ENCODE measurements at places on chromosomes 6 and 20.

GRCh38 chr20:53406580-53406979 is 187.1 kb downstream of the ZNF217 start:
- DNase-seq, result no peak

DNA sequence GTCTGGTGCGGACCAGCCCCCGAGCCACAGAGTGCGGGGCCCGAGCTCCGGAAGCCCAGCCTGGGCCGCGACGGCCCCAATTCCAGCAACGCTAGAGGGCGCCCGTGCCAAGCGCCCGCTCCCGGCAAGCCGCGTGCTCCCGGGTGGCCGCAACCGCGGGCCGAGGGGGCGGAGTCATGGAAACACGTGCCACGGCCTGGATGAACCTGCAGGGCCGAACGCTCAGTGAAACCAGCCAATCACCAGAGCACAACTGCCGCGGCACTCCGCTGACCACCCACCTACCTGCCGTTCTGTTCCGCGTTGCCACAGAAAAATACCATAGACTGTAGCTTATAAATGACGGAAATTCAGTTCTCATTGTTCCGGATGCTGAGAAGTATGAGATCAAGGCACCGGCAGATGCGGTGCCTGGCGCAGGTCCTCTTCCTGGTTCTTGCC is 85.7 kb upstream of the FOXC1 start:
- no peak for DNase-seq

- DNase-seq, result no peak
Measured at GRCh38 chr20:48739395-48740291, 88.2 kb downstream of the PREX1 start.

DNA sequence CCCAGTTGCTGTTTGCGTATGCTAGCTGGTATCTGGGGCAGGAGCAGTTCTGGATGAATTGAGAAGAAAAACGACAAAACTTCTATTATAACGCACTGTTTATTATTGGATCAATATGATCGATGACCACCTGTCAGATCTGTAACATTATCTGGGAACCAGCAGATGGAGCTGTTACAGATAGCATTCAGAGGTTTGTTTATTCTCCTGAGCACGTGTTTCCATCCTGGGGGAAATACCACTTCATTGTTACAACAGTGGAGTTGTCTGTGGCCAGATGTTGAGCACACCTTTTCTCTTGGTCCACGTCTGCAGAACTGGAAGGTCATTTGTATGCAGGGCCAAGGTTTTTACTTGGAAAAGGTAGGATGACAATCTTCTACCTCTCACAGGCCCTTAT is 16.0 kb upstream of the NKX2-2 start:
- no peak for DNase-seq

DNA sequence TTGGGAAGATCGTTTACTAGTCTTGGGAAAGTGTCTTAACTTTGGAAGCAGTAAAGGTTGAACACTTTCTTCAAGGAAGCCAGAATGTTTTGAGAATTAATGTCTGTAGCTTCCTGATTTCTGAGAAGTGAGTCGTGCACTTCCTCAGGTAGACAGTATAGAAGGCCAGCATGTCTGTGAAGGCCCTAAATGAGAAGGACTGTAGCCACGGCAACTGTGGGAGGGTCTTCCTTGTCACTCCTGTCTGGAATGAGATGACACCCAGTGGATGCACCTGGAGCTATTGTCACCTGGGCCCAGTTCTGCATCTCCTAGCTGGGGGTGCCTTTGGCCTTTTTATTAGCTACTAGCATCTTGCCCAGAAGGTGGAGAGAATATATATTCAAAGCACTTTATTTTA is 8.8 kb downstream of the STX16 start:
- DNase-seq, result no peak

GRCh38 chr6:31037169-31037568 is 26.9 kb downstream of the MUC22 start:
- DNase-seq, result peak; percentile 70

DNA sequence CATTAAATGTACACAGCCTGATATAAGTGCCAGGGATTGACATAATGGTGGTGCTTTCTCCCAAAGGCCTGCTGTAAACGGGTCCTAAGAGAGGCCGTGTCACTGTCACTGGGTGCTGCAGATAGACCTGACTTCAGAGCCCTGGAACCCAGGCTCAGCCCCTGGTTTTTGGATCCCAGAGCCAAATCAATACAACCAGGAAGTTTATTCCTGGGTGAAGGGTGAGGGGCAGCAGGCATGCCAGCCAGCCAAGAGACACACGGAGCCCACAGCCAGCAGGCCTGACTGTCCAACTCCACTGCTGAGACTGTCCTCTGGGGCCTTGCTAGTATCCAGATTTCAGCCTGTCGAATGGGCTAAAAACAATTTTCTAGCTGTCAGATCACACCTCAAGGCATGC is 12.8 kb upstream of the ARMC12 start:
- peak; percentile 25 for DNase-seq

DNA sequence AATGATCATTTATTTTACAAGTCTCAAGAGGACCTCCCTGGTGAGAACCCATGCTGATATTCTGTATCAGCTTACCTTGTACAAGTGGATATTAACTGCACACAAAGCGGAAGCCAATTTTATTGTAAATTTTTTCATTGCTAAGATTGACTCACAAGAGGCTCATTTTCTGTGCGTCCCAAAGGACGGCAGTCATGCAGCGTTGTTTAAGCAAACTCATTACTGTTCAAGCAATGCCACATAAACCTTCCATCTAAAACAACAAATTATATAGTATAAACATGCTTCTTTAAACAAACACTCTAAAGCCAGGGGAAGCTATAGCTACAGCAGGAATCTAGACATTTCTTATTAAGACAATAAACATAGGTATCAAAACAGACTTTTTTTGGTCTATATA is 575.3 kb downstream of the FRK start:
- no peak for DNase-seq

GRCh38 chr6:36025932-36026327 is 1.5 kb upstream of the SLC26A8 start:
- no peak for DNase-seq

GRCh38 chr6:7232351-7232750 is 80.6 kb downstream of the SSR1 start:
- DNase-seq, result no peak

DNA sequence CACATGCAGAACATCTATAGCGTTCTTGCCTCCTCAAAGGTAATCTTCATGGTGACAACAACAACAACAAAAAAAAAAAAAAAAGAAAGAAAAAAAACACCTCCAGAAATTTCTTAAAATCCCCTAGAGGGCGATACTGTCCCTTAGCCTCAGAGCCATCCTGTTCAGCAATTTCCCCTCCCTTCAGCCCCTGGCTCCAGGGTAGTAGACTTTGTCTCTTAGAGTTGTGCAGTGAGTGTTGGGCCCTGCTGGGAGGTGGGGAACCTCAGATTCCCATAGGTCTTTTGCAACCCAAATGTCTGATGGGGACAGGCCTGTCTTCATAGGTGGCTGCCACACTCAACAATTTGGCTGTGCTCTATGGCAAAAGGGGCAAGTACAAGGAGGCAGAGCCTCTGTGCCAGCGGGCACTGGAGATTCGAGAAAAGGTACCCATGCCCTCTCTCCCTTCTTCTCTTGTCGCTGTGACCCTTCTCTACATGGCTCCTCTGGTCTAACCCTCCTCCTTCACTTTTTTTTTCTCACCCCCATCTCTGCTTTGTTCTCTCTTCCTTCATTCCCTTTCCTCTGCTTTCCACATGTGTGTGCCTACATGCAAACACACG is 6.0 kb upstream of the PTK7 start:
- DNase-seq, result no peak

- no peak for DNase-seq
Measured at GRCh38 chr6:83303426-83303825, 110.3 kb downstream of the RWDD2A start.

DNA sequence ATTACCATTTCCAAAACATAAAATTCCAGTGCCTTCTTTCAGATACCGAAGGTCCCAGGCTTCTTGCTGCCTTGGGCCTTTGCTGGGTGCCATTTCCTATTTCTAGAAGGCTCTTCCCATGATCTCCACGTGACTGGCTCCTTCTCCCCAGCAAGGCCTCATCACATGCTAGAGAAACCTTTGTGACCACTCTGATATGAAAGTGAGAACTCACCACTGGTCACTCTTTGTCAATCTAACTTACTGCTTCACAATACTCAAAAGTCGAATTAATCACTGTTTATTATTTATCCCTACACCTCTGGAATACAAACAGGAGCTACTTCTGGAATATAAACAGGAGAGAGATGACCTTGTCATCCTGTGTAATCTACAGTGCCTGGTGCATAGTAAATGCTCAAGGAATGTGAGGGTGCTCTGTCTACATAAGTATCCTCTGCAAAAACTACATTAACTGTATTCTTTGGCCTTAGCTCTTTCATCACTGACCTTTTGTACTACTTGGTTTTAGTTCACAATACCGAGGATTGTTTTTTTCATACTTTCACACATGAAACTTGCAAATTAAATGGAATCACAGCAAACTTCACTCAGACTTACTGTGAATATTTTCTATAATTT is 1.6 kb downstream of the STX7 start:
- no peak for DNase-seq

GRCh38 chr6:157221049-157221816 is 102.1 kb downstream of the TMEM242 start:
- peak; percentile 66 for DNase-seq

- no peak for DNase-seq
Measured at GRCh38 chr6:114605656-114606055, 262.8 kb upstream of the HS3ST5 start.

GRCh38 chr6:41288754-41289129 is 2.3 kb upstream of the TREM1 start:
- no peak for DNase-seq

GRCh38 chr20:60358101-60358500 is 399.9 kb downstream of the CDH26 start:
- no peak for DNase-seq

DNA sequence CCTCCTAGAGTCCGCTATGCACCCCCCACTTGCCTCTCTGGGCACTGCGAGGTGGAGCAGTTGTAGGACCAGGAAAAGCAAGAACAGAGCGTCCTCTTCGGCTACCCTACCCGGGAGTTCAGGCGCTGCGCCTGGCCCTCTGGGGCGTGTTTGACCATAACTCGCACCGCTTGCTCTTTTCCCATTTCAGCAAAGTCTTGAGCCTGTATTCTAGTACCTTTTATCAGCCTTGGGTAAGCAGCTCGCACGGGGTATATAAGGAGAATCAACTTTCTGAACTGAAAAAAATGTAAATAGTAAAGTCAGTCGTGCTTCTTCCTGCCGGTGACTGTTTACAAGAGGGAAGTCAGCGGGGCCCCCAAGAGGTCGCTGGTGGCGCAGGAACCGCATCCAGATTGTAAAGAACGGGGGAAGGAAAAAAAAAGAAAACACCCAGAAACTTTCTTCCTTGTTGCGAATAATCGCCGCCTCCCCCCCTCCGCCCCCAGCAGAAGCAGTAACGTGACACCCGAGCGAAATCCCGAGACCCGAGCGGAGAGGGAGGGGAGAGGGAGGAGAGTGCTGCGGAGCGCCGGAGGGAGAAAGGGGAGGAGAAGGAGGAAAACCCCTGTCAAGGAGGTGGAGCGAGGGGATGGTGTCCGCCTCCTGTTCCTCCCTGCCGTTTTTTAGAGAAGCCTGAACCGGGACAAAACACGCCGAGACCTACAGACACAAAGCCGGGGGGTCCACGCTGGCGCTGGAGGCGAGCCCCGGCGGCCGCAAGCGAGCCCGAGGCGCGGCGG is at the start of gene UST:
Gene UST (plus strand): TSS at position 668 of the 782 bp plus-strand sequence. CDS start 401 bp downstream, outside the sequence.
- DNase-seq, result peak; percentile 53

DNA sequence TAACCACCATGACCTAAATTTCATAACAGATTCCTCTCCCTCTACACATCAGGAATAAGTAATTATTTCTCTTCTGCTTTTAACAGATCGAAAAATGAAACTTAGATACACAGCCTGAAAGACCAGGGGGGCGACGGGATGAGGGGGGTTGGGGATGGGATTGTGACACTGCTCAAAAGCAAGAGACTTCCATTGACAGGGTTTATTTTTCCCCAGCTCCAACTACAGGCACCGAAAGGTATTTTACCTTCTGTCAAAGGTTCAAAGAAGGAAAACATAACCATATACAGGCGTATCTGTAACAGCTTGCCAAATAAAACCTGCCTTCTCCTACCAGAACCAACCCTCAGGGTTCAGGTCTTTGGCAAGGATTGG is 1.3 kb downstream of the EPHA7 start:
- no peak for DNase-seq

DNA sequence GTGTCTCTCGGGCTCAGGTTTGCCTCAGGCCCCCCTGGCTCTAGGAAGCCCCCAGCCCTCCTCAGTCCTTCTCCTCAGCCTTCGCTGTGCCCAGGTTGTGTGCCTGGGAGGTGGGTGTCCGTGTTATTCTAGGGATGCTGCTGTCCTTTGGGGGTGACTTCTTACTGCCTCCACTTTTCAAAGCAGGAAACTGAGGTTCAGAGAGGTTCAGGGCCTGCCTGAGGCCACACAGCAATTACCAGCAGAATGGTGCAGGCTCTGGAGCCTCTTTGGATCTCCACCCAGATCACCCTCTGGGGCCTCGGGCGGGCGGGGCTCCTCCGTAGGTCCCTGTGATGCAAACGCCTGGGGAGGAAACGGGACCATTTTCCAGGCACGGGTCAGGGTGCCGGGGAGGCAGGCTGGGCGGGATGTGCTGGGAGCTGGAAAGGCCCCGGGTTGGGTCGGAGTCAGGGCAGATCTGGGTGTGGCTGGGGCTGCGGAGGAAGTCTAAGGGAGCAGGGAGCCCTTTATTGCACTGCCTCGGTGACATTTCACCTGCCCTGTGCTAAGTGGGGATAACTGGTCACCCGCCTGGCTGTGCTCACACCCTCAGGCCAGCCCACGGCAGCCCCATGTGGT is 23.2 kb downstream of the GATA5 start:
- no peak for DNase-seq

DNA sequence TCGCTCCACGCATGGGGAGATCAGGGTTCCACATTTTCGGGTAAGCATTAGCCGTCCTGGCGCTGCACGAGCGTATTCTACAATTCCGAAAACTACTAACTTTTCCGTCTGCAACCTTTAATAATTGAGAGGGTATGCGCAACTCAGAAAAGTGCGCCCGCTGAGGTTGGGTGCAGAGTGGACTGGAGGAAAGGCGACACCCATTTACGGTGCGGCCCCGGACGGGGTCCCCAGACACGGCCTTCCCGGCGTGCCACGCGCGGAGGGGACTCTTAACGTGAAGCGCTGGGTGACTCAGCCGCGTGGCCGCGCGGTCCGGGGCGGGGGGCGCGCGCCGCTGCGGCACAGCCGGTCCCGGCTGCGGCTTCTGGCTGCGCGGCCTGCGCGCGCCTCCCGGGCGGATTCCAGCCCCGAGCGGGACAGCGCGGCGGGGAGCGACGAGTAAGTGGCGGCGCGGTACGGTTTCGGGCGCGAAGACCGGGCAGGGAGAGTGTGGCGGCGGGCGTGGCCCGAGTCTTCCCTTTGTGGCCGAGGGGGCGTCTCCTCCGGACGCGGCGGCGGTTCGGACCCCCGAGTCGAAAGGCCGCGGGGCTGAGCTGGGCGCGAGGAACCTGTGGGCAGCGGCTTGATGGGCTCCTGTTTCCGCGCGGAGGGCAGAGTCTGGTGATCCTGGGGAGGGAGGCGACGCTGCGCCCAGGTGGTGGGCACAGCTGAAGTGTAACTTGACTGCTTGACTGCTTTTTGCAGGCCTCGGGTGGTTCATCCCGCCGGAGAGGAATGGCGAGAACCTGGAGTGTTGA is at the start of the genes KCTD20 and PXT1:
Gene KCTD20 (plus strand): TSS at position 330 of the 800 bp plus-strand sequence. CDS start 27,098 bp downstream, outside the sequence.
Gene PXT1 (minus strand): TSS at position 184 of the 800 bp plus-strand sequence. CDS start 16,772 bp downstream, outside the sequence.
- DNase-seq, result peak; percentile 96

- no peak for DNase-seq
Measured at GRCh38 chr6:73704260-73704659, 8.3 kb downstream of the CD109 start.
